HTR-8/SVneo (cell line): ENCODE measurements at places on chromosomes 2 and 18.

GRCh38 chr2:160110674-160111239 lies 48.3 kb upstream of the PLA2R1 start:
- DNase-seq: no peak

DNA sequence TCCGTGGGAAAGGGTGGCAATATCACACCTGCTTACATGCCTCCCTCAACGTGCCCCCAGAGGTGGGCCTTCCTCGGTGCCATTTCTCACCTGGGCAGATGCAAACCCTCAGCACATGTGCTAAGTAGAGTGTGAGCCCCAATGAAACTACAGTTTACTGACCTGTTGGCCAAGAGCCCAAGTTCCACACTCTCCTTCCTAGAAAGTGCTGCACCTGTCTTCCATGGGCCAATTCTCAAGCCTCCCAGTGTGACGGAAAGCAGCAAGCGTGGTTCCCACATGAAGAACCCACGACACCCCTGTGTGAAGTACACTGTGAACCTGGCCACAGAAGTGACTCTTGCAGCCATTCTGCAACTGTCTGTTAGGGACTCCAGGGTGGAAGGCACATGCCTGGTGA lies 73.7 kb downstream of the UXS1 start:
- DNase-seq: no peak

GRCh38 chr2:173999272-173999671 lies 34.1 kb upstream of the SP3 start:
- DNase-seq: no peak

DNA sequence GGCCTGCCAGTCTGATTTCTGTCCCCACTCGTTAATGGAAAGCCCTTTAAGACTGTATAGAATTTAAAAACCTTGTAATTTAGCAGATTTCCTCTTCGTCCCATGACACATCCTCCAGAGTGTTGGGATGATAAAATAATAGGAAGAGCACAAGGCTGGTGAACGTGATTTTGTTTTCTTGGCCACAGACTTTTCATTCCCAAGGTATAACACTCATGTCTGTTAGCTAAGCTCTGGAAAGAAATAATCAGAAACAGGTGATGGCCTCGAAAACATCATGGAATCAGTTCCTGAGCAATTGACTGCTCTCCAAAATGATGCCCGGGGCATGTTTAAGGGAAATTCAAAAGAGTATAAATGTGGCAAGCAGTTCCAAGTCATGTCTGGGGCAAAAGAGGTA lies 337.8 kb upstream of the TCF4 start:
- DNase-seq: no peak

DNA sequence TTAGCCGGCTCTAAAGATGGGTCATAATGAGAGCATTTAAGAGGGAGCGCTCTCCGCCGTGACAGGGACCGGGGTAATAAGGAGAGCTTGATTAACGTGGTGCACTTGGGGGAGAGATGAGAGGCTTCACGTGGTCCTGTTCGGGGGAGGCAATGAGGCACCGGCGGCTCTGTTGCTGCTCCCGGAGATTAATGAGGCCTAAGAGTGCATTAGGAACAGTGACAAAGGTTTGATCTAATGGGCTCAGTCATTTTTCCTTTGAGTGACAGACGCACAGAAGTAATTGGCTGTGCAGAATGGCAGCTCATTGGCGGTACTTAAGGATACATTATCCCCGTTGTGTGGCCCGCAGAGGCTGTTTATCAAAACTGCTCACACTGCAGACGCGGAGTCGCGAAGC lies 250.7 kb downstream of the GBX2 start:
- DNase-seq: no peak

- DNase-seq: no peak
These were observed 166.4 kb downstream of the MGAT5 start for GRCh38 chr2:134420259-134420658.
